ENCODE measurements at places on chromosomes 2 and 18.

GRCh38 chr2:128445523-128445900, 126.8 kb upstream of the HS6ST1 start:
- no peak for DNase-seq

GRCh38 chr2:18552351-18553077, 7.9 kb downstream of the RDH14 start:
- DNase-seq = no peak

- no peak for DNase-seq
These were observed 721 bp upstream of the MIB1 start for GRCh38 chr18:21739604-21740537.

DNA sequence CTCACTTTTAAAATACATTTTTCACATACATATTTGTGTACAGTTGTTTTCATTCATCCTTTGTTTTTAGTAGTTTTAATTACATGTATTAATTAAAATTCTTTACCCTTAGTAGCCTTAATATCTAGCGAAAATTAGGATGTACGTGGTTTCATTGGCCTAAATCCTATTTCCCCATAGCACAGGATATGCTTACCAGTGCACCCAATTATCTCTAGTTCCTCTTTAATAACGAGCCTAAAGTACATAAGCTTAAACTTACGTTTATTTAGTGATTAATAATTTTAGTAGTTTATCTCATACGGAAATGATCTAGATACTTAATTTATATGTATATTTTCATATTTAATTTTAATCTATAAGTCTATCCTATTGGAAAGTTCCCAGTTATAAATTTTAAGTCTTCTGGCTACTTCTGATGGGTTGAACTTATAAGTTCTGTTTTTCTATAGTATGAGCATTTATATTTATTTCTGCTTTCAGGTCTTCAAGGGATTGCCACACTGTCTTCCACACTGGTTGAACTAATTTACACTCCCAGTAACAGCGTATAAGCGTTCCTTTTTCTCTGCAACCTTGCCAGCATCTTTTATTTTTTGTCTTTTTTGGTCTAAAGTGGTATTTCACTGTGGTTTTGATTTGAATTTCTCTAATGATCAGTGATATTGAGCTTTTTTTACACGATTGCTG, 21.4 kb upstream of the RUFY4 start:
- no peak for DNase-seq

DNA sequence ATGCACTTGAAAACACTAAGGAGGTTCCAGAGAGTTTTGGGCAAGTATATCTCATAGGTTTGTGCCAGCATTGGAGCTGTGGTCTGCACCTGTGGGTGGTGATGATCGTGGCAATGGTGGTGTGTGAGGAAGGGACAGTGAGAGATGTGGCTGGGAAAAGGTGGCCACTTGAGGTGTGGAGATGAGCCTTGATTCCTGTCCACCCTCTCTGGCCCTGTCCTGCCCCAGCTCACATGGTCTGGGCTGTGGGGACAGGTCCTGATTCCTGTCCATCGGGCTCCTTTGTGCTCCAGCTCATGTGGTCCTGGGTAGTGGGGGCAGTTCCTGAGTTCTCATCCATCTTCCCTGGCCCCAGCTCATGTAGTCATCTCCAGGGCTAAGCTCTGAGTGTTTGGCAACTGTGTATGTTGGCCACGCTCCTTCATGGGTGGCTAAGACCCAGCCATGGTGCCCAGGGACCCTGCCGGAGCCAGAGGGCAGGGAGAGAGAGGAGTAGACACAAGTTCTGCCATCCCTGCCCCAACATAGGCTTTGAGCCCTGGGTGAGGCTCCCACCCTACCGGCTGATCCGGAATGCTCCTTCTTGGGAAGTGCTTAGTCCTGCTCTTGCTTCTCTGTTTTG, 294.4 kb upstream of the HDAC4 start:
- DNase-seq = no peak

DNA sequence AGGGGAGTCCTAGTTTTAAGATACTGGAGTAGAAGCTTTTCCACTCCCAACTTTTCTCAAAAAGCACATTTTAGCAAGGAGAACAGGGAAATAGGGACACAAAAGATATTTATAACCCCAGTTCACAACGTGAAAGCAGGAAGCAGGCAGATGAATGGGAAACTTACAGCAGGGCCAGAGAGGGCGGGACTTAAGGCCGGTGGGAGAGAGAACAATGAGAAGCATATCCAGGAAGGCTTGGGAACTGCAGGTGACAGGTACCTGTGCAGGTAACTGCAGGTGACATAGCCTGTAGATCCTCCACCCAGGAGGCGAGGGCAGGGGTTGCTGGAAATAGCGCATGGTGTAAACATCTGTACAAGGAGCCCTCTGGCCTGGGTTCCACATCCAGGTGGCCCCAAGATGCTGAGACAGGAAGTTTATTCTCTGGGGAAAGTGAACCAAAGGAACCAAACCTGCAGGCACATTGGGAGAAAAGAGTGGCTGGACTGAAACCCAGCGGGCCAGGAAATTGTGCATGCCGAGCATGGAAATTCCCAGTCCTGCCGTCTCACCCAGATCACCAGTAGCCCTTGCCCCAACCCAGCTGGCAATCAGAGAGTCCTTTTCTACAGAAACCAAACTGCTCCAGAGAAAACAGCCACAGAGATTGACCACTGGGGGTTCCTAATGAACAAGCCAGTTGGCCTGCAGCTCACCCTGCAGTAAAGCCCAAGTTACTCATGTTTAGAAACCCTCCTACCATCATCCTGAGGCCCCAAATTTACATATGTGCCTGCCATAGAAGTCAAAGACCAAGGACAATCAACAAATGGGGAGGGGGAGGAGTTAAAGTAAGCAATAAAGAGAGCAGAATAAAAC, 24.3 kb upstream of the COL6A3 start:
- peak; percentile 56 for DNase-seq

DNA sequence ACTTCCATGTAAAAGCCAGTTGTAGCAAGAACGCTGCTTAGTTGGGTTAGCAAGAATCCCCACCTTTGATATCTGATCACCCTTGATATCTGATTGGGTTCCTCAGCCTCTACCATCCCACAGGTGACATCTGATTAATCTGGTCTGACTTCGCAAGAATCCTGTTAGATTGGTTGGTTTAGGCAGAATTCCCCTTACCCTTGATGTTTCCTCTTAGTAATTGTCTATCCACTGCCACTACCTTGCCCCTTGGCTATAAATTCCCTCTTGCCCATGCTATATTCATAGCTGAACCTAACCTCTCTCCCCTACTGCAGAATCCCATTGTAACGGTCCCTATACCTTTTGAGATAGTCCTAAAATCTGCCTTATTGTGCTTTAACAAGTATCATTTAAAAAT, 33.1 kb downstream of the PRKRA start:
- DNase-seq = no peak

- no peak for DNase-seq
These were observed 22.5 kb upstream of the ACYP2 start for GRCh38 chr2:54092940-54093339.

GRCh38 chr2:107591561-107592279, 235.0 kb upstream of the RGPD4 start:
- DNase-seq = no peak

GRCh38 chr2:69356471-69356870, 30.6 kb downstream of the GFPT1 start:
- DNase-seq = no peak

DNA sequence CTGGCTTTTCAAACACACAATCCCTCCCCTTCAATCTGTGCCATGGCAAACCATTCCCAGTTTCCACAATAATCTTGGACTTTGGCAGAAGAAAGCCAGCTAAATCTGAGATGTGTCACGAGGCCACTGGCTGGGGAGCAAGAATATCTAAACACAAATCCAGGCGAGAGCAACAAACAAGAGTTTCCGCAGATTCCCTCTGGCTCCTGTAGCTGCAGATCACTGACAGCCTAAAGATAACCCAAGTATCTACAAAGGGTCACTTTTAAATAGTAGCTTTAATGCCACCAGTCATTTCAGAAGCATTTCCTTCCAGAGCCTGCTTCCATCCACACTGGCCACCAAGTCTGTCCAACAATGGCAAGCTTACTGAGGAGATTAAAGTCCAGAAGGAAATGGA, 86.9 kb downstream of the ACVR1 start:
- DNase-seq = no peak

- no peak for DNase-seq
These were observed 32.2 kb upstream of the ELAC1 start for GRCh38 chr18:50935493-50936191.

DNA sequence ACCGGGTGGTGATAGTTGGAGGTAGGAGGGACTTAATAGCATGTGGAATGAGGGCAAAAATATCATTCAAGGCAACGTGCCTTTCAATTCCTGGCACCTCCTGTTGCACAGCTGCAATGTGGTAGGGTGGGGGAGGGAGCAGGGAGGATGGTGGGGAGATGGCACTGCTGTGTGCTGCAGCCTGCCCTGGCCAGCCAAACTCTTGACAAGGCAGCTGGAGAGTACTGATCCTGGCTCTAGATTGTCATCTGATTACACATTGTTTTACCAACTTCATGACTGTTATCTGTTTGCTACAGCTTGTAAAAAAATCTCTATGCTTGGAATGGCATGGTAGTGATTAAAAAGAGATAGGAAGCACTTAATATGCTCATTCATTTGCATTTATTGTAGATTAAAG, 47.7 kb downstream of the PLCL1 start:
- DNase-seq = no peak

GRCh38 chr2:212249451-212249850, 289.2 kb downstream of the ERBB4 start:
- DNase-seq = no peak

- no peak for DNase-seq
These were observed 118.6 kb downstream of the LOXHD1 start for GRCh38 chr18:46538376-46538775.

GRCh38 chr2:2887772-2888387, 489.7 kb downstream of the EIPR1 start:
- no peak for DNase-seq

DNA sequence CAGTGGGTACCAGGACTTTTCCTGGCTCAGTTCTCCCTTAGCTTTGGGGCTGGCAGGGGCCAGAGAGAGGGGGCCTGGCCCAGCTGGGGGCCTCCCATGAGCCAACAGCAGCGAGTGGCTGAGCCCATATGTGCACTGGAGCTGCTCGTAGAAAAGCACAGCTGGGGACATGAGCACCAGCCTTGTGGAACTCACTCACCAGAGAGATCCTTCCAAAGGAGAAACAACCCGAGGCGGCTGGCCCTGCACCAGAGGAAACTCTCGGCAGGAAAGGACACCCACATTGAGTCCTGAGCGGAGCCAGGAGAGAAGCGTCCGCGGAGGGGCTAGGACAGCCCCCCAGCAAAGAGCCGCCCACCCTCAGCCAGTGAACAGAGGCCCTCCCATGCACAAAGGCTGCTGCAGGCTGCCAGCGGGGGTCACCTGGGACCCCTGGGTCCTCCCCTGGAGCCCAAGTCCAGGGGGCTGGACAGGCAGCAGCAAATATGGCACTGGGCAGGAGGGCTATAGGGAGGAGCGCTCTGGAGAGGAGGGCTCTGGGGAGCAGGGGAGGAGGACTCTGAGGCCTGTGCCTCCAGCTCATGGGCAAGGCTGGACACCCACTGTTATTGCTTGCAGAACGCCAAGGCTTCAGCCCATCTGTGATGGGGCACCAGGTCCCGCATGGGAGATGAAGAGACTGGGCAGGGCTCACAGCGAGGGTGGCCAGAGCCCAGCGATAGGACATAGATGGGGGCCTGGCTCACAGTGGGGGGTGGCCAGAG, 42.1 kb upstream of the SNED1 start:
- DNase-seq = peak; percentile 41

DNA sequence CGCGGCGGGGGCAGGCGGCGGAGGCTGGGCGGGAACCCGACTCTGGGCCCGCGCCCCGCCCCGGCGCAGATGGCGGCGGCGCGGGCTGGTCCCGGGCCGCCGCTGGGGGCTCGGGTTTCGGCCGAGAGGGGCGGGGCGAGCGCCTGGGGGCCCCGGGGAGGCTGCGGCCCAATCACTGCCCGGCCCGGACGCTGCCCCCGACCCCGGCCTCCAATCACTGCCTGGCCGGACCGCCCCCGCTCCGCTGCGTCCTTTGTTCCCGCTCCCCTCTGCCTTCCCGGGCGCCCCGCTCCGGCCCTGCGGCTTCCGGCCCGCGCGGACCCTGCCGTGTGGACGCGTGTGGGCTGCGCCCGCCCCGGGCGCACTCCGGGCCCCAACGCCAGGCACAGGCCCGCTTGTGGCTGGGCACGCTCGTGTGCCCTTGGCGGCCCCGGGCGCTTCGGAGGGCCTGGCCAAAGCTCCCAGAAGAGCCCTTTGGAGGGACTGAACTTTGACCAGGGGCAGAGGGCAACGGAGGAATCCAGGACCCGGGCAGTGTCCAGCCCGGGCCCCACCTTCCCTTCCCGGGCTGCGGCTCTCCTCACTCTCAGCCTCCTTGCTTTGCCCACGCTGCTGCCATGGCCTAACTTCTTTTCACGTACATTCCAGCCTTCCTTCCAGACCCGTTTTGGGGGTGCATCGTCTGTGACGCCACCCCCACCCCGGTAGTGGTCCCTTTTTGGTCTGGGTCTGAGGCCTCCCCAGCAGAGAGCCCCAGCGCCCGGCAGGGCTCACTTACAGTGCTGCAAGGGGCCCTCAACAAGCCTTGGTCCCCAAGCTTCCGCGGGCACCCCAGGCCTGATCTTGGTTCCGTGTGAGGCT, 27.1 kb upstream of the PTMA start:
- DNase-seq = no peak

- DNase-seq = no peak
These were observed 143.6 kb upstream of the PXDN start for GRCh38 chr2:1887915-1888314.

GRCh38 chr2:73611193-73611592, 31.0 kb downstream of the NAT8 start:
- no peak for DNase-seq

DNA sequence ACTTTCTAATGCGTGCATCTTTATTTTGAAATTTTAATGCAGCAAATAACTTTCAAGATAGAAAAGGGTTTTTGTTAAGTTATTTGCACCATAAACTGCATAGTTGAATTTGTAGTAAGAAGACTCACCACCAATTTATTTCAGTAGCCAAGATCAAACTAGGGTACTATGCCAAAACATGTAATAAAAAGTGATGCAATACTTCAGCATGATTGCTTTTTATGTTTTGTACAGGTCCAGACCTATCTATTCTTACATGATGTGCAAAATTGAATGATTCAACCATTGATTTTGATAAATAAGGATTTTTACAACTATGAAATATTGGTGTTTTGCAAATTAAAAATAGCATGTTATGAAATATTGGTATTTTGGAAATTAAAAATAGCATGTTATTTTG, 26.7 kb downstream of the AGPS start:
- no peak for DNase-seq

- DNase-seq = no peak
These were observed 314.9 kb upstream of the NRP2 start for GRCh38 chr2:205367331-205367935.

All from H1 (cell line).